Stimulated activated CD8-positive, alpha-beta memory T cell treated with anti-CD3 and anti-CD28 coated beads, Interleukin-7, amount 100 ng/mL, for 24 hours (primary cell): ENCODE measurements at places on chromosomes 11 and 22.

DNA sequence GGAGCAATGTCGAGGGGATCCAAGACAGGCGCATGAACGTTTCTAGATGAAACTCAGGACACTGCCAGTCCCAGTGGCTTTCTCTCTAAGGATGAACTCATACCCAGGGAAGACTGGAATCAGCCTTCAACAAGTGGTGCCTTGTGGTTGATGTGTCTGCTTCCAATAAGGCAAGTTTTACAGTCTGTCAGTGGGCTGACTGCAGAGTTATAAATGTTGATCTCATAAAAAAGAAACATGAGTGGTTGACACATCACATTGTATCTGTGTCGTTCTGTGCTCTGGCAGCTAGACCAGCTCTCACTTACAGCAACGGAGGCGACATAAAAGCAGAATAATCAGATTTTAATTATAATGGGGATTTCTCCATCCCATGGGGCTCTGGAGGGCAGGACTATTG lies 96.7 kb downstream of the SNX19 start:
- no peak for DNase-seq

DNA sequence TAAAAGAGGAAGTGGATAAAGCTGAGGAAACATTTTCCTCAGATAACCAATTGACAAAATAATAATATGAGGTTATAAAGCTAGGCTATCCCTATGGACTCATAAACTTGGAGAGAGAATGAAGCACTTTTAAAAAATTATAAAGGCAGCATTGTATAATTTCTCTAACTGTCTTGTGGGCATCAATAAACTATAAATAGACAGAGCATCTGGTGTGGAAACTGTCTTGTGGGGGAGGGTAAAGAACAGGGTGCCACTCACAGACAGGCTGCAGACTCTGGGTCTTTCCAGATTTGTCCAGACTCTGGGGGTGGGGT lies 333.5 kb downstream of the BUD13 start:
- DNase-seq: no peak

DNA sequence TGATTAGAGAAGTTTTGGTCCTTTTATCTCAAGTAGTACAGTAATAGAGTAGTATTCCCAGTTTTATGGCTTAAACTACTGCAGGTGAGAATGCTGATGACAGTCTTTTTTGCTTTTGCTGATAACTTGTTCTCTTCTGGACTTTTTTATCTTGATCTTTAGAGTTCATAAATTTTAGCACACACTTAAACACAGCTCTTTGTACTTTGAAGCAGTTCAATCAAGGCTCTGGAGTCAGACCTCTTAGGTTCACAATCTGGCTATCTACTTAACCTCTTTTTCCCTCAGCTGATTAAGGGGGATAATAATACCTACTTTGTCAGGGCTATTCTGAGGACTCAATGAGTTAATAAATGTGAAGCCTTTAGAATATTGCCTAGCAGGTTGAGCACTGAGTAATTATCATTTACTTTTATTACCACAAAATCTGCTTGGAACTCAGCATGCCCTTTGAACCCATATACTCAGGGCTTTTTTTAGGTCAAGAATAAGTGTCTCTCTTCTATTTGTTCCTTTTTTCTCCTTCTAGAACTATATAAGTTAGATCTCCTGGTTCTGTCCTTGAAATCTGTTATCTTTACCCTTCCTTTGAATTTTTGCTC lies 51.9 kb downstream of the CSTF3 start:
- DNase-seq: no peak

- DNase-seq: no peak
Measured at GRCh38 chr11:87659807-87660206, 515.4 kb downstream of the RAB38 start.

DNA sequence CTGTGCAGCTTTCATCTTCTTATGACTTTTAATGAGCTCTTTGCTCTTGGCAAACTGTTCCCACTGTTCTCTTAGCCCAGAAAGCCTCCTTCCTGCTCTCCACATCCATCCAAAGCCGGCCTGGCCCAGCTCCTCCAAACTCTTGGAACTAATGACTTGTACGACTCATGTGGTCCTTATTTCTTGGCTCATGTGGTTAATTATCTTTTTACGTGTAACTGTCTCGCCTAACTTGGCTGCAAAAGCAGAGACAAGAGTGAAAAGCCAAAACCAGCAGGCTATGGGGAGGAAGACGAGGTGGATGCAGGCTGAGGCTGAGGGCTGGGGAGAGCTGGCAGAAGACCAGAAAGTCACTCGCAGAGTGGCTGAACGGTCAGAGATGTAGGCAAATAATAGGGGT lies 5.5 kb downstream of the CSNK2A3 start:
- DNase-seq: no peak

- DNase-seq: no peak
Measured at GRCh38 chr11:90476442-90477007, 253.7 kb upstream of the CHORDC1 start.

DNA sequence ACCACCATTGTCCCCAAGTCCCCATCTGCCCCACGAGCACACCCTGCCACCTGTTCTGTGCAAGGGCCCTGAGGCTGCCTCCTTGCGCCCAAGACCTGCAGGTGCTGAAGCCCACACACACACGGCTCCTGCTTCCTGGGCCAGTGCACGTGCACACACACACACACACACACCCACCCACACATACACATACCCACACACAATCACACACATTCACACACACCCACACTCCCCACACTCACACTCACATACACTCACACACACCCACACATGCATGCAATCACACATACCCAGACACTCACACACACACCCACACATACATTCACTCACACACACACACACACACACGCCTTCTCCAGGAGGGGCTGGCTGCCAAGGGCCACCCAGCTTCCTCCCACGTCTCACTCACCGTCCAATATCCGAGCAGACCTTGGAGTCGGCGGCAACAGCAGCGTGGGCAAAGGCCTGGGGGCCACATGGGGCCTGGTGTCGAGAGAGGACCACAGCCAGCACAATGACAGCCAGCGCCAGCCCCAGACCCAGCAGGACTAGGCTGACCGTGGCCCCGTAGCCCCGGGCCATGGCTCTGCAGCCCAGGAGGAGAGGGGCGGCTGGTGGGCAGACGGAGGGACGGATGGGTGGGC lies 616 bp downstream of the GGT5 start:
- DNase-seq: no peak

DNA sequence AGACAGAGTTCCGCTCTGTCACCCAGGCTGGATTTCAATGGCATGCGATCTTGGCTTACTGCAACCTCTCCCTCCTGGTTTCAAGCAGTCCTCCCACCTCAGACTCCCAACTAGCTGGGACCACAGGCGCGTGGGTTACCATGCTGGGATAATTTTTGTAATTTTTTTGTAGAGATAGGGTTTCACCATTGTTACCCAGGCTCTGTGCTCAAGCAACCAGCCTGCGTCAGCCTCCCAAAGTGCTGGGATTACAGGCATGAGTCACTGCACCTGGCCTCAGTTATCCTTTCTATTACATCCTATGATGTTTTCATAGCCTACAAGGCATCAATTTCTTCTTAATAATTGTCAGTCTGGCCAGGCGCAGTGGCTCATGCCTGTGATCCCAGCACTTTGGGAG lies 36.5 kb downstream of the LRRC74B start:
- DNase-seq: no peak

- no peak for DNase-seq
Measured at GRCh38 chr11:62245271-62245753, 3.3 kb downstream of the SCGB1D2 start.

DNA sequence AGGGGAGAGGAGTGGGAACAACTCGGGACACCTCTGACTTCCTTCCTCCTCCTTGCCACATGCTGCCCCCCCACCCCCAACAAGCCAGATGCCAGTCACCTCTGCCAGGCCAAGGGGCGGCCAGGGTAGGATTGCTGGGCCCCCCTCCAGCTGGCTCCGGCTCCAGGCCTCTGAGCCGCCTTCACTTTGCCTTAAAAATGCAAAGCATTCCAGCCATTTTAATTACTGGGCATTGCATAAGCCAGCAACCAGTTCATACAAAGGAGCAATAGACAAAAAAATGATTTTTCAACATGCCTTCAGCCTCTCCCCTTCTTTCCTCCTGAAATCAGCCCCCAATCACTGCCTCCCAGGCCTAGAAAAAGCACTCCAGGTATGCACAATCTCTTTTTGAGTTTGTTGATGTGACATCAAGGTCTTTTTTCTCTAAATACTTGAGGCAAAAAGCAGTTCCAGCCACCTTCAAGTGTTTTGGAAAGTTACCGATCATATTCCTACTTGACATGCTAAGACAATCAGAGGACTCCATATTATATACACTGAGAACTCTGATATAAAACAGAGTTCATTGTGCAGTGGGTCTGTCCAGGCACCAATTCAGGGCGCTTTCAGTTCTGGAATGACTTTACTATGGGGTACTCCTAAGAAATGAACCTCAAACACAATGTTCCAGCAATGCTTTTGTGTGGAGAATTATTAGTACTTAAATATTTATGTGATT lies 12.4 kb upstream of the TIMP3 start:
- DNase-seq: no peak

- no peak for DNase-seq
Measured at GRCh38 chr11:34145073-34145472, 39.6 kb downstream of the NAT10 start.

DNA sequence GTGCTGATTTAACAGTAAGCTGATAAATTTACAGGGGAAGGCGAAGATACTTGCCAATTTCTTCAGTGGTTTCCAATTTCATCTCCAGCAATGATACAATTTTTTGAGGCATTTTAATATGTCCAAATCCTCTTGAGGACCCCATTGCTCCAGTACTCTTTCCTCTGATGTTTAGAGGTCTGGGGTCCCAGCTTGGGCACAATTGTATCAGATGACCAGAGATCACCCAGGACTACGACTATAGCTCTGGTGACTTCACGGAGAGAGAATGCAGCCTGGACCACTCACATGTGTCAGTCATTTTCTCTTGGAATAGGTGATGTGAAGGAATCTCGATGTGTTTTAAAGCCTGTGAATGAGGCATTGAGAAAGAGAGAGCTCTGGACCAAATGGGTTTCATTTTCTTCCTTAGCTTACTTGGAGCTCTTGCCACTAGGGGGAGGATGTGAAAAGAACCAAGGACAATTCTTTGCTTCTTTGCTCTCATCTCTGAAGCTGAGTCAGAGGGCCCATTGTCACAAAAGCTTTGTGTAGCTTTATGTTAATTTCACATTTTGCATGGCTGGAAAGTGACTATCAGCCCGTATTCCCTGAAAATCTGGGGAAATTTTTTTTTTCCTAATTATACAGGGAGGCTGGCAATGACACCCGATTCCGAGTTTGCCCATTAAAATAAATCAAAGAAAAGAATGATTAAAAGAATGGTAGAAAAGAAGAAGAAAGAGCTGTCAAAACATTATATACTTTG lies 6.7 kb upstream of the CCDC90B start:
- DNase-seq: no peak

DNA sequence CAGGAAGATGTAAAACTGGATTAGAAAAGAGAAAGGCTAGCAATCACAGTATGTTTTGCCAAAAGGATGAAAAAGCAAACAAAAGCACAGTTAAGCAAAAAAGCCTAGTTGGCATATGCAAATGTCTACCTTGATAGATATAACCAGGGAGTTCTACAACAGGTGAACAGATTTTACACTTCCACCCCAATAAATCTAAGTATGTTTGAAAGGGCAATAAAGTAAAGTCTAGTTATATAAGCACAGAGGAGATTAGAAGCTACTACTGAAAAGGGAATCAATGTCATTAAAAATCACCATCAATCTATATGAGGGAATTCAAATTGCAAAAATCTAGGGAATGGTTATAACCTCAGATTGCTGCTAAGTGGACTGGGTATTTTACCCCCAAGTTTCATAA lies 49.7 kb downstream of the CELF1 start:
- DNase-seq: no peak

DNA sequence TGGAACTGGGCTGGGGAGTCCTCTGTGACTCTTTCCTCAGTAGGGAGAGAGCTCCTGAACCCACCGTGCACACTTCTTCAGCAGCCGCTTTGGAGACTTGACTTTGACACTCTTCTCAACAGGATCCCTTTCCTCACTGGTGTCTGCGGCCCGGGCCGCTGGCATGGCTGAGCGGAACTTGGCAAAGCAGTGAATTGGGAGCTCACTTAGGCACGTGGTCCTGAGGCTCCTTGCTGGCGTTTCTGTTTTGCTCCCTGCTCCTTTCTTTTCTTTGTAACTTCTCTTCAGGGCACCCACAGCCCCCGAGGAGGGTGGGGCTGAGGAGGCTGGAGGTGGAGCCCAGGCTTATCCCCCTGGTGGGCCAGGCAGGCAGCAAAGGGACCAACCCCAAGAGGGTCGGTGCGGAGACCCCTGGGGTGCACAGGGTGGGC lies 8.4 kb upstream of the KCNQ1OT1 start:
- no peak for DNase-seq

- no peak for DNase-seq
Measured at GRCh38 chr11:9923280-9923679, 259.4 kb downstream of the SWAP70 start.

- DNase-seq: no peak
Measured at GRCh38 chr11:113778111-113778910, 1.3 kb upstream of the CLDN25 start.

DNA sequence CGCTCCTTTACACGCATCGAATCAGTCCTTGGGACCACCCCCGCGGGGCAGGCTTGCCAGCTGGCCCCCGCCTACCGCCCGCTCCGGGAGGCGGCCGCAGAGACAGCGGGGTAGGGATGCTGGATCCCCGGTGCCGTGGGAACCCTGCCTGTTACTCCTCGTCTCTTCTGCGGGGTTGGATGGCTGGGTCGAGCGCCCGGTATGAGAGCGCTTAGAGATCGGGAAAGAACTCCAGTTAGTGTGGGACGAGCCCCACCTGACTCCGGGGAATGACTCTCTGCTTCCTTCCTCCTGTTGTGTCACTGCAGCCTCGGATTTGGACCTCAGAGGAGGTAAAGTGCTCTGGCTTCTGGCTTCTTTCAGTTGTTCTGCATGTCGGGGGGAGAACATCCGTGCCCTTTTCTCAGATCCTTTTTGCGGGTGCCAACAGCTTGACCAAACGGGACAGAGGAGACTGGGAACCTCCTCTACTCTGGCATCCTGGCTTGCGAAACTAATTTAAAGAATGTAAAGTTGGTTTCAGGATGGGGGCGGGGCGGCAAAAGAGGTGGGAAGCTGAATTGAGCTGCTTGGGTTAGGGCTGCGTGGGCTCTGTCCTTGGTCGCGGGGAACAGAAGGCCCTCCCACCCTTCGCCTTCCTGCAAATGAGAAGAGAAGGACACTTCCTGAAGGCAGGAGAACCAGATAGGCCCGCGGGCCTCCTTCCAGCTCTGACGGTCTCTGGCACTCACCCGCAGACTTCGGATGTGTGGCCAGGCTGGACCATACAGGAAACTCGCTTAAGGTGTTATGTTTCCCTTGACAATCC lies 938 bp downstream of the LAYN start:
- no peak for DNase-seq

DNA sequence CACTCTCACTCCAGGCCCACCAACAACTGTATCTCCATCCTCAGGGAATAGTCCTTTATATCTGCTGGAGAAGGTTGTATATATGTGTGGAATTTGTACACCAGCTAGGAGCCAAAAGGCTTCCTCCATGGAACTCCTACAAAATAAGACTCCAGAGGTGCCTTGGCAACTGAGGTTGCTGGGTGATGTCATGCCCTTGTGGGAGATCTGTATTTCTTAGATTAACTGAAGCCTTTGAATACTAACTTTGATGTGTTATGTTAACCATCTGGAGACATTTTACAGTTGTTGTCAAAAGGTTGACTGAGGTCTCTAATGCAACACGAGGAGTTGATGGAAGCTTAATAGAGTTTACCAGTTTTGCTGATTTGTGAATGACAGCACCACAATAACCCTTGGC lies 139.5 kb upstream of the TTC12 start:
- DNase-seq: no peak

GRCh38 chr11:6538456-6538855 lies 41.4 kb downstream of the DNHD1 start:
- no peak for DNase-seq
